ENCODE measurements at places on chromosomes 5 and 9.
A peak's percentile ranks its signal among the peaks of the same experiment; 100 is the strongest.

DNA sequence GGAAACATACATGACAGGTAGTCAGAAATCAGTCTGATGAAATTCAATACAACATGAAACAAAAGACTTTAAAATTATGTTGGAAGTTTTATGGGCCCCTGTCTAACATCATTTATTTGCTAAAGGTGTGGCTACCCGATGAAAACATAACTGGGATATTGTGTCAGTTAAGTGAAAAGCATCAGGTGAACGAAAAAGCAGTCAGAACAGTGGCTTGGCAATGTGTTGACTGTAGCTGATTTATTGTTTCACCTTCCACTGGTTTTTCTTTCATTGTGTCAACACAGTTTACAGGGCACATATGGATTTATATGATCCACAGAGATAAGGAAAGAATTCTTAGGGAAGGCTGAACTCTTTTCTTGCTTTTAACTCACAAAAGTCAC lies 429.6 kb upstream of the ZNF608 start:
- no peak for DNase-seq

- no peak for DNase-seq
These were observed 192.4 kb downstream of the ARHGEF28 start for GRCh38 chr5:73818357-73818756.

- DNase-seq = no peak
These were observed 110.4 kb upstream of the GRHPR start for GRCh38 chr9:37311938-37312708.

GRCh38 chr9:116066221-116066620 lies 87.4 kb upstream of the PAPPA start:
- DNase-seq = no peak

- DNase-seq = peak; percentile 53
These were observed 19.8 kb downstream of the TRIP13 start for GRCh38 chr5:912280-913091.

DNA sequence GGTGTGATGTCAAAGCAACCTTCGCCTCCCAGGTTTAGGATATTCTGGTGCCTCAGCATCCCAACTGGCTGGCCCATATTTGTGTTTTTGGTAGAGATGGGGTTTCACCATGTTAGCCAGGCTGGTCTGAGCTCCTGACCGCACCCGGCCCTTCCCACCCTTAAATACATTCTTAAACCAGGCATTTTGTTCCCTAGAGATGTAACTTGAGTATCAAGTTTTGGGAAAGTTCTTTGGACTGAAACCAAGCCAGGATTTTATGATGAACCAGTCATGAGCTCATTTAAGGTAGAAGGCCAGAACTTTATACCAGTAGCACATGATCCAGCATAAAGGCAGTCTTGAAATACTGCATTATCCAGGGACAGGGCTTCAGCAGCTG lies 3.5 kb downstream of the RPL7A start:
- DNase-seq = no peak

GRCh38 chr9:76341616-76342015 lies 52.6 kb downstream of the RFK start:
- DNase-seq = no peak

DNA sequence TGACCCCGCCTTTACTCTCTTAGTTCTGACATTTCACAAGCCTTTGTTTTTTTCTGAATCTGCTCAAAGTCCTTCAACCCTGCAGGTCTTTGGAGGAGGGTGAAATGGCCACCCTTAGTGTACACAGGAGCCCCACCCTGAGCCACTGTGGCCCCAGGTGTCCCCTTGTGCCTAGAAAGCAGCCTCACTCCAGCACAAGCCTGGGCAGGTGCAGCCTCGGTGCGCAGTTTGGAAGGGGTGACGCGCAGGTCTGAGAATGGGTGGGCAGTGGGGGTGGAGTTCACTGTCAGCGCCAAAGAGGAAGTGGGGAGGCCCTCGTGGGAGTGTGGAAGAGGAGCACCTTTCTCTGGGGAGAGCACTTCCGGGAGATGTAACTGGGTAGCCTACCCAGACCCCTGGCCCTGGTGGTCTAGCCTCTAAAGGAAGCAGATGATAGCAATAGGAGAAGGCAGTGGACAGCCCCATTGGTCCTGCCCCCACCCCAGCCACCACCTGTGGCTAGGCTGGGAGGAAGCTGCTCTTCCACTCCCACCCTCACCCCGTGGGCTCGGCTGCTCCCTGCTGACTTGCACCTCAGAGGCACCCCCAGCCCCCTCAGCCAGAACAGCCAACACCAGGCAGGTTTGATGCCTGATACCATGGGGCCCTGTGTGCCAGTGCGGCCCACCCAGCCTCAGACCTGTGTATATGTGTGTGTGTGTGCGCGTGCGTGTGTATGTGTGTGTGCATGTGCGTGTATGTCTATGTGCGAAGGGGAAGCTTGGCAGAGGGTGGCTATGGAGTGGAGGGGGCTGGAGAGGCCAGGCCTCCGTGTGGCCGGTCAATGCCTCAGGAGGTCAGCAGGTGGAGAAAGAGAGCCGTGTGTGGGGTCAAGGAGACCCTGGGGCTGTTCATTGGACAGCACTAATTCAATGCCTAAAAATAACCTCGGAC lies 16.8 kb upstream of the DAB2IP start:
- DNase-seq = peak; percentile 18

- DNase-seq = no peak
These were observed 333.3 kb downstream of the ARRDC3 start for GRCh38 chr5:91049800-91050199.

- no peak for DNase-seq
These were observed 118.7 kb upstream of the SNX2 start for GRCh38 chr5:122656160-122656559.

GRCh38 chr5:13595978-13596377 lies 348.5 kb downstream of the DNAH5 start:
- no peak for DNase-seq

- no peak for DNase-seq
These were observed 209.5 kb downstream of the MEF2C start for GRCh38 chr5:88673253-88674105.

DNA sequence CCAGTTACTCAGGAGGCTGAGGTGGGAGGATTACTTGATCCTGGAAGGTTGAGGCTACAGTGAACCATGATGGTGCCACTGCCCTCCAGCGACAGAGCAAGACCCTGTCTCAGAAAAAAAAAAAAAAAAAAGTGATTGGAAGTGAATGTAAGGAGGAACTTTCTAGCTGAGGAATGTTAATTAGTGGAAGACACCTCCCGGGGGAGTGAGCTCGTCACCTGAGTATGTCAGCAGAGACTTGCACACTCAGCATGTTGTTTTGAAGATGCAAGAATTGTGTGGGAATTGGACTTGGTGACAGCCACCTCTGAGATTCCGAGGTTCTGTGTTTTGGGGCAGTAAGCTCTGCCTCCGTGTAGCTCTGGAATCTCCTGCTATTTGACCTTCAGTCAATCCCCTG lies 3.6 kb downstream of the SYNPO start:
- no peak for DNase-seq

- DNase-seq = no peak
These were observed 65.4 kb upstream of the WWC1 start for GRCh38 chr5:168226012-168226411.

- DNase-seq = no peak
These were observed 28.6 kb downstream of the GFPT2 start for GRCh38 chr5:180324601-180324950.

- no peak for DNase-seq
These were observed 13.7 kb downstream of the IL31RA start for GRCh38 chr5:55864606-55865541.

DNA sequence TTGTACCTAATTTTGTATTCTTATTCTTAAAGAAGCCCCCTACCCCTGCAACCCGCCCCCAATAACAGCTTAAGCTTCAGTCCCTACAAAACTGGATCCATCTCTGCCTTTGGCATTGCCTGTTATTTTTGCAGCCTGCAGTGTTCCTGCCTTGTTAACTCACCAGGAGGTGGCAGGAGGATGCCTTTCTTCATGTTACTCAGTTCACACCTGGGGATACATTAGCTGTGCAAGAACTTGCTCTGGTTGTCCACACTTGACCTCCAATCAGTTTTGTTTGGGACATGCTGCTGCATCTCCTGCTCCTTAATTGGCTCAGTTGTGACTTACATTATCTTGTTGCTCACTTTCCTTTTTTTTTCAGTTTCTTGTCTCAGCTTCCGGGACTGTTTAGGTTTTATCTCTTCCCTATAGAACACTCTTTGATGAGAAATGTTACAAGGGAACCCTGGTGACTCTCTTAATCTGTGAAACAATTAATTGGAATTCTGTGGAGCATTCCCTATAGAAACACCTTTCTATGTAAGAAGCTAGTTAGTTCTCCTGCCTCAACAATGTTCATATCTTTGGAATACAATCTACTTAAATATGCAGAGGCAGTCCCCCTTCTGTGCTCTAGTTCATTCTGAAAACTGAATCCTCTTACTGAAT lies 467.7 kb upstream of the ACO1 start:
- DNase-seq = no peak
